ENCODE measurements at places on chromosomes 2 and 18.

- DNase-seq: no peak
Observed at GRCh38 chr2:215554689-215555498, 119.0 kb upstream of the FN1 start.

GRCh38 chr2:220053919-220054318, 426.5 kb downstream of the SLC4A3 start:
- no peak for DNase-seq

DNA sequence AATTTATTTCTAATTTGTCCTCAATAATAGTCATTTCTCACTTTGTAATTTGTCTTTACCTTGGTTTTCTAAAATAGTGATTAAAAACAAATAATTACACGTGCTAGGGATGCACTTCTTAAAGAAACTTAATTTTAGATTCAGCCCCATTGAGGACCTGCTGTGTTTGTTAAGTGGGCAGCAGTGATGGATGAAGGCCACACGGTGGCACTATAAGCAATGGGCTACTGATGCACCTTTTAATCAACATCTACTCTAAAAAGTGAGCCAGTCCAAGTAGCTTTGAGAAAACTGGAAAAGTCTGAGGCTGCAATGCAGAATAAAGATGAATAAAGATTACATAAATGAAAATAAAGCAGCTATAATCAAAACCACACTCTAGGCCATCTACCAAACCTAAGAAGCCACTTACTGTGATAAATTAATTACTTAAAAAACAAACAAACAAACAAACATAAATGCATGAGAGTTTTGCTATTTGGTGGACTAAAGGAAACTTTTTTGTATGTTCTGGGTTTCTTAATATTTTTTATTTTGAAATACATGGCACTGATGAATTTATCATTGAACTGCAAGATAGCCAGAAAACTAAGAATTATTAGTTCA, 89.3 kb downstream of the PDE11A start:
- DNase-seq: no peak

DNA sequence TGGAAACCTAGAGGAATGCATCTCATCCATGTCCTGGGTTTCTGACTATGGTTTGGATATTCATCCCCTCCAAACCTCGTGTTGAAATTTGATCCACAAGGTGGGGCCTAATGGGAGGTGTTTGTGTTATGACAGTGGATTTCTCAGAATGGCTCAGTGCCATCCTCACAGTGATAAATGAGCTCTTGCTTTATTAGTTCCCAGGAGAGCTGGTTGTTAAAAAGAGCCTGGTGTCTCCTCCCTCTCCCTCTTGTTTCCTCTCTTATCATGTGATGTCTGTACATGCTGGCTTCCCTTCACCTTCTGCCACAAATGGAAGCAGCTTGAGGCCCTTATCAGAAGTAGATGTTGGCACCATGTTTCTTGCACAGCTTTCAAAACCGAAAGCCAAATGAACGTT, 424.3 kb downstream of the DCC start:
- DNase-seq: no peak

DNA sequence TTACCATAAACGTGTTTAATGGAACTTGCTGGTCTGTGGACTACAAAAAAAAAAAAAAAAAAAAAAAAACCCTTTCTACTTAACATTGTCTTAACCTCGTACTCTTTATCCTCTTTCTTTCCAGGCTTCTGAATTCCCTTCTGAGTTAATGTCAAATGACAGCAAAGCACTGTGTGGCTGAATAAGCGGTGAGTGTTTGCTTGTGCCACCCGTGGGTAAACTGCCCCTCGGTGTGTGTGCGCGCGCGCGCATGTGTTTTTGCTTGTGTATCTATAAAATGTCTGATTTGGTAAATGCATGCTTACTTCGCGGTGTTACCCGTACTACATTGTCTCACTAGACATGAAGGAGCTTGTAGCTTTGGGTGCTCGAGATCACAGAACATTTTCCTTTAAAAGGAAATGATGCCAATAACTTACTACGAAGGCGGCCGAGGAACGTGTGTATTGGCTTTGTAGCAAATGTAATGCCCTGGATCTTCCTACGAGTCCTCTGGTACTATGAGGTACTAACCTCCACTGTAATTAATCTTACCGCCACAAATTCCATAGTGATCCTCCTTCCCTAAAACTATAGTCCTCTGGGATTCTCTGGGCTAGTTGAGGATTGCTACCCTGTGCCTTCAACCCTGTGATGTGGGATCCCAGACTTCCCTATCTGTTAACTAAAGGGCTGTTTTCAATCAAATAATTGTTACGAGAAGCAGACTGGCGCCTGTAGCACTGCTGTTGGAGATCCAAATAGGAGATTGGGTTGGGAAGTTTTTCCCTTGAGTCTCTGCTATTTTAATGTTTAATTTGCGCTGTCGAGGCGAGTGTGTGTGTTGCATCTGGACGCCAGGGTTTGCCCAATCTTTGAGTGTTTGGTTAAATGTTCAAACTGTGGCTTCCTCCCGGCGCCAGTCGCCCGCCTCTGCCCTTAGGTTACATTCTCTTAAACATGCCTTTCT, 1.1 kb downstream of the ID2 start:
- peak; percentile 59 for DNase-seq

- DNase-seq: no peak
Observed at GRCh38 chr2:158297120-158297519, 159.4 kb downstream of the CCDC148 start.

- no peak for DNase-seq
Observed at GRCh38 chr2:147867050-147867449, 22.2 kb downstream of the ACVR2A start.

- no peak for DNase-seq
Observed at GRCh38 chr2:73373344-73373743, 12.3 kb upstream of the ALMS1 start.

DNA sequence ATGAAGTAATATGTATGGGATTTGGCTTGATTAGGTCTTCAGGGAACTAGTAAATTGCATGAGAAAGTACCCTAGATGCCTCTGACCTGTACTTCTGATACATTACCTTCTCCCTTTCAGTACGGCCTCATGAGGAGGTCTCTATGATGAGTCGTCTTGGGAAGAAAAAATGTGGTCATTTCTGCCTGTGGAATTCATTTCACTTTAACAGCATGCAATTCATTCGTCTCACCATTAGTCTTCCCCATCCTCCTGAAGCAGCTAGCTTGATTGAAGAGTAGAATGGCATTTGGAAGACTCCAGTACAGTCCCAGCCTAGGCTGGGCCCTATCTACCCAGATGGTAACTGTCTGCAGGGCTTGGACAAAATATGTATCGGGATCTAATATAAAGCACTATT, 52.2 kb downstream of the TMX3 start:
- no peak for DNase-seq

DNA sequence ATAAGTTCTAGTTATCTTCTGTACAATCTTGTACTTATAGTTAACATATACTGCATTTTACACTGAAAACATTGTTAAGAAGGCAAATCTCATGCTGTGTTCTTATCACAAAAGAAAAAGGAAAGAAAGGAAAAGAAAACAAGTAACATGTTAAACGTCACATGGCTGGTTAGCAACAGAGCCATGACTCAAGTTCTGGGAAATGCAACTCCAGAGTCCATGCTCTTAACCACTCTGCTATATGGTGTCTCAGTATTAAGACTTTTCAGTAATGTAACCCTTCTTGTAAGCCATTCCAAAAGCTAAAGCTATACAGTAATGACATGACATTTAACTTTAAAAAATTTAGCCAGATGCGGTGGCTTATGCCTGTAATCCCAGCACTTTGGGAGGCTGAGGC, 181.4 kb downstream of the BARD1 start:
- DNase-seq: no peak

DNA sequence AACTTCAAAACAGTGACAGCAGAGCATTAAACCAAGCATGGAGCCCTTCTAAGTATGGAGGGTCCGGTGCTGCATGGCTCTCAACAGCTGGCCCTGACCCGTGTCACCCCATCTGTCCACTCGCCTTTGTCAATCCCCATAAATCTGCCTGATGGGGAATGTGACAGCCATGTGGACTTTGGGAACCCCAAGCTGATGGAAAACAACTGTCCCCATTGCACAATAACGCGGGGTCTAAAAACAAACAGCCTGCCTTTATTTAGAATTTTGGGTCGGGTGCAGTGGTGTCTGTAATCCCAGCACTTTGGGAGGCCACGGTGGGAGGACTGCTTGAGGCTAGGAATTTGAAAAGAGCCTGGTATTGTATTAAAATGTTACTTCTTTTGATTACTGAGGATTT, 17.1 kb upstream of the THADA start:
- DNase-seq: no peak

DNA sequence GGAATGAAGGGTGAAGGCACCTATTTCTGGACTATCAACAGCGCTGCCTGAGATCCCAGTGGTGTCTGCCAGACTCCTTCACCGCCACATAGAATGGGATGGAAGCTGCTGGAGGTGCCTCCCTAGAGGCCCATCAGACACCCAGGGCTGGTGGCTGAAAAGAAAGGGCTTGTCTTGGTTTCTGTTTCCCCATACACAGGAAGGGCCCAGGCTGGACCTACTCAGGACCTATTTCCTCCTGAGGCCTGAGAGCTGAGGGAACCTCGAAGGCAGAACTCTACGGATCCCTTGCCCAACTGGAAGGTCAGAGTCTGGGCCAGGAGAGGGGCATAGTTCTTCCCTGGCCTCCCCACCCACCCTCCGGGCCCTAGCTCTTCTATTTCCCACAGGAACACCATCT, 2.9 kb upstream of the CLEC4F start:
- no peak for DNase-seq

DNA sequence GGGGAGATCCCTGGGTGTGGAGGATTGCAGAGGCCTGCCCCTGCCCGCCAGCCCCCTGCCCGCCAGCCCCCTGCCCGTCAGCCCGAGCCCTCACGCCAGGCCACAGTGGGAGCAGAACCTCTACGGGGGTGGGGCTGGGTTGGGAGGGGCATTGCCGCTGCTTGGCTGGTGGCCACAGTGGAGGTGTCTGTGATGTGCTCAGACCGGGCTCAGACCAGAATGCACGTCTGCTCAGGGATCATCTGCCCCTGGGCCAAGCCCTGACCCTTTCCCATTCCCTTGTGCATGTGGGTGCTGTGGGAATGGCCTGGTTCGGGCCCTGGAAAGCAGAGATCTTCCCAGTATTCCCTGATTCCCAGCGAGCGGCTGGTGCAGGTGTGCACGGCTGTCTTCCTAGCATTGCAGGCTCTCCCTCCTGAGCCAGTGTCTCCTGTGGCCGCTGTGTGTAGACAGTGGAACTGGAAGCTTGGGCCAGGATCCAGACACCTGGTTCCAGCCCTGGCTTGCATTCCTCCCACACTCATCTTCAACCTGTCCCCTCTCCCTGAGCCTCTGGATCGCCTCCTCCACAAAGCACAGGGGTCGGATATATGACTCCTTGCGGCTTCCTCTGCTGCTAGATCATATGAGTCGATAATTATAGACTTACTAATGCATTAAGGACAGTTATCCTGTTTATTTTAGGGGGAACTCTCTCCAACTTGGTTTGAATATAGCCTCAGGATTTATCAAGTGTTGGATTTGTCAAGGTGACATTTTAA, 161.6 kb downstream of the LDLRAD4 start:
- no peak for DNase-seq

- no peak for DNase-seq
Observed at GRCh38 chr2:141522048-141522447, 608.8 kb downstream of the LRP1B start.

DNA sequence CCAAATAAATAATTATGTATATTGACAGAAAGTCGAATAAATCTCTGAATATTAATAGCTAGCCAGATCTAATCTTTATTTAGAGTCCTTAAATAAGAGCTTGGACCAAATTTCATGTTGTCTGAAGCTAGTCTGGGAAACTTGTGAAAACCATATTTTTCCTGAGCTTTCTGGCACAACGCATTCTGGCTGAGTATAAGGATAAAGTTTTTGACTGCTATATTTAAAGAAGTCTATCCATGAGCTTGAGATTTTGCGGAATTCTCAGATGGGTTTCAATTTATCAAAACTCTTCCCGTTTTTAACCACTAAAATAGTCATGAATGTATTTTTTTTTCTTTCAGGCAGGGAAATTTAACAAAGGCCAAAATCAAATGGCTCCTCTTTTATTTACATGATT, 23.8 kb downstream of the FAP start:
- no peak for DNase-seq

GRCh38 chr2:240425697-240426096, 9.8 kb upstream of the GPC1 start:
- DNase-seq: no peak

DNA sequence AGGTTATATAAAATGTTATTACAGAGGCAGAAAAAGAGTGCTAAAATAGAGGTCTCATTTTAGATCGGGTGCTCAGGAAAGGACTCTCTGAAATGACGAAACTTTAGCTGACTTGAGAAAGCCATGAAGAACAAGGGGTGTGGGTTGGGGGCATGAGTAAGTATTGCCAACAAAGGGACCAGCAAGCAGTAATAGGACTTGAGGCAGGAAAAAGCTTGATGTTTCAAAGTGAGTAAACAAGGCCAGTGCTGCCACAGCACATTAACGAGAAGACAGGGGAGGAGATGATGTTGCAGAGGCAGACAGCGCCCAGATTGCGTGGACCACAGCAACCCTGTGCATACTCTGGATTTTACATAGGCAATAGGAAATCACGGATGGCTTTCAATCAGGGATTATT, 318.8 kb downstream of the ZEB2 start:
- DNase-seq: no peak

DNA sequence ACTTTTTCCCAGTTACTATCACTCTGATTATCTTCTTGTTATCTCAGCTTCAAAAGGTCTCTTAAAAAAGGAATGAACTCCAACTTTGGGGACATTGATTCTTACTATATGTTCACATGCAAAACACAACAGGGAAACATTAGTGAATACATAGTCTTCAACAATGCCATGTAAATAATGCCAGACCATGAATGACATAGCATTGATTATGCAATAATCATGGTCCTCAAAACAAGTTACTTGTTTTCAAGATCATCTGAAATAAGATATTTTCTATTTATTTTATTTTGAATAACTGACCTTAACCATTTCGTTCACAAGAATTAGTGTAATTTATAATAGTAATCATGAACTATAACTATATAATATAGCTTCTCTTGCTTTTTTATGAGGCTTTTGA, 902.3 kb downstream of the MBD2 start:
- DNase-seq: no peak

GRCh38 chr2:47607680-47608061, 175.3 kb upstream of the MSH6 start:
- no peak for DNase-seq

DNA sequence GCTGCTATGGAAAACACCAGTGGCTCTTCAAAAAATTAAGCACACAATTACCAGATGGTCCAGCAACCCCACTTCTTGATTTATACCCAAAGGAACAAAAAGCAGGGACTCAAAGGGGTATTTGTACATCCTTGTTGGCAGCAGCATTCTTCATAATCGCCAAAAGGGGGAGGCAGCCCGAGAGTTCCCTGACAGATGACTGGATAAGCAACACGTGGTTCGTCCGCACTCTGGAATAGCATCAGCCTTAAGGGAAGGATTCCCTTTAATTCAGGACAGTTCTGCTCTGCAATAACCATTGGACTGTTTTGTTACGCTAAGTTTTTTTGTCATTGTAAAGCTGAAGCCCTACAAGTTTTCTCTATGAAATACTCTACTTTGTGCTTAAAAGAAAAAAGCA, 76.7 kb upstream of the TWIST2 start:
- no peak for DNase-seq

DNA sequence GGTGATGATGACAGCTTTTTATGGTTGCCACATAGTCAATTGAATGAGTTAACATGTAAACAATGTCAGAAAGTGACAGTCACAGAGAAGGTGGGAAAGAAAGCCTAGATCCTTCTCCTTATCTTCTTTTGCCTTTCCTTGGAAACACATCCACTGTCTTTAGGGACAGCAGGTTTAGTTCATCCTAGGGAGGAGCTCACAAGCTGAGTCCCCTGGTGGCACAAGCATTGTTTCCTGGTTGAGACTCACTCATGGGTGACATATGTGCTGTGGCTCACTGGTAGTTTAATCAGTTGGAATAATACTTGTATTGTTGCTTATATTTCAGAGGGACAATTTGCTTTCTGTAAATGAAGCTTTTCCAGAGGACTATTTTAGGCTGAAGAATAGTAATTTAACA, 598.5 kb downstream of the CNTNAP5 start:
- DNase-seq: no peak
